ENCODE measurements at places on chromosomes 4 and X.

- no peak for DNase-seq
Measured at GRCh38 chr4:76215077-76215476, 1.5 kb upstream of the SCARB2 start.

- DNase-seq = no peak
Measured at GRCh38 chr4:134345244-134345643, 143.7 kb upstream of the PABPC4L start.

DNA sequence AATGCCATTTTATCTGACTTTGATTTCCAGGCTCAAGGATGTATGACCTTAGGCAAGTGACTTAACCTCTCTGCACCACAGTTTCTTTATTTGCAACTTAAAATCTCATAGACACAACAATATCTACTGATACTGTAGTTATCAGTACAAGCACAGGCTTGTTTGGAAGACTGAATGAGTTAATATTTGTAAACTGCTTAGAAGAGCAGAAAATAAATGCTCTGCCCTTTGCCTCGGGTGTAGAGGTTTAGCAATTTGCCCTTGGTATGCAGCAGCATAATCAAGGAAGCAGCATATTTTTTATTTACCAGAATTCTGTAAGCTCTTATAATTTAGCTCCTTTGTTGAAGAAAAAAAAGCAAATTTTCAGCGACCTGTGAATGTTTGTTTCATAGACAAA, 2.9 kb upstream of the CXCL1 start:
- no peak for DNase-seq

GRCh38 chr4:10083331-10083771, 33.2 kb downstream of the WDR1 start:
- no peak for DNase-seq

GRCh38 chrX:12771445-12772069, 19.7 kb upstream of the PRPS2 start:
- no peak for DNase-seq

- peak; percentile 6 for DNase-seq
Measured at GRCh38 chr4:84279678-84280077, 219.4 kb downstream of the NKX6-1 start.

- DNase-seq = no peak
Measured at GRCh38 chrX:140548985-140549384, 44.1 kb upstream of the SOX3 start.

GRCh38 chrX:42708222-42708621, 69.7 kb downstream of the PPP1R2C start:
- no peak for DNase-seq

GRCh38 chr4:5446595-5447226, 261.6 kb downstream of the EVC2 start:
- no peak for DNase-seq

DNA sequence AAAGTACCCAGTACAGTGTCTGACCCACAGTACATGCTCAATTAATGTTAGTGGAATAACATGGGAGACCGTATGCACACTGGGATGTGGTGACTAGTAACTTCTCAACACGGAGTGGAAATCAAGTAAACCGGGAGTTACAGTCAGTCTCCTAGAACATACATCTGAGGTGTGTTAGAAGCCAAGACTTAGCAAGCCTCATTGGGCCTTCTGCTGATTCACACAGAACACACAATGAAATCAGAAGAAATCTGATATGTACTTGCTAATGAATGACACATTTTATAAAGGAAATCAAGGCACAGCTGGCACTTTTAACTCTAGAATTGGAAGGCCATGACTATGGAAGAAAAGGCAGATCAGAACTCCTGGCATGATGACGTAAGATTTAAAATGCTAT, 13.0 kb downstream of the TRAPPC2 start:
- no peak for DNase-seq

DNA sequence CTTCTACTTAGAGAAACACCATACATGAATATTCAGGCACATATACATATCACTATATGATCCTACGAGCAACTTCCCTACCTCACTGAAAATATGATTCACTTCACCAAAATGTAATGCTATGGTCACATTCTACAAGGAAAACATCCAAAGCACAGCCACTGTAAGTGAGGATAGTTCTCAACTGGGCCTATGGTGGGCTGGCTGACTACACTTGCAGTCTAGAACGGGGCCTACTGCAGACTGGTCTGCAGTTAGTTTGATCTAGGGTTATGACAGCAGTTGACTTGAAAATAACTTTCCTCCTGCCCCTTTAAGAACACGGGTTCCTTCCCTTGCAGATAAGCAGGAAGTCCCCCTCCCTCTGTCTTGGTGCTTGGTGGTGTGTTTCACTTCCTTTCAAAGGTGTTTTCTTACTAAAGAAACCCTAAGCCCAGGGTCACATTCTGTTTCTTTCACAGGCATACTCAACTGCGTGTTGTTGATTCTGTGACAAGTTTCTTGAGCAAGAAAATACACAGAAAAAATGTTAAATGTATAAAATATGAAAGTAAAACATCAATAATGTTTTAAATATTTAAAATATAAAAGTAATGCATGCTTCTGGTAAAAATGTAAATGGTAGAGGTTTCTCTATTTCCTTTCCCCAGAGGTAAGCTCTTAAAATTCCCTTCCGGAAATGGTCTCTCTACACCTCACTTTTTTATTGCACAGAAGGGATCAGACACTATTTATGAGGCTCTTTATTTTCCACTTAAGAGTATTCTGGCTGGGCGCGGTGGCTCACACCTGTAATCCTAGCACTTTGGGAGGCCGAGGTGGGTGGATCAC, 18.0 kb upstream of the TMSB4X start:
- peak; percentile 53 for DNase-seq

- no peak for DNase-seq
Measured at GRCh38 chr4:146190456-146190855, 14.9 kb downstream of the LSM6 start.

DNA sequence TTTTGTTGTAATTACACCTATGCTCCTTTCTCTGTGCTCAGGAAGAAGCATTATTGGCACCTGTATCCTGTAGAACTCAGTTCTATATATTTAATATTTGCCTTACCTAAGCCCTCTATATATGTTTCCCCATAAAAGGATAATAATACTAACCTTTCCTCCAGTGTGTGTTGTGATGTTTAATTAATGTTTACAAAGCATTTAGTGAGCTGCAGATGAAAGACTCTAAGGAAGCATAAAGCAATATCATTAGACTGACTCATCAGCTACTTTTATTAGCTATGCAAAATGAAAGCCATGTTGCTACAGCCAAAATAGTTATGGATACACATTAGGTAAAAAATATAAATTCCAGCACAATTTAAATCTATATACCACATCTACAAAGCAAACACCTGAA, 93.6 kb upstream of the PTPN13 start:
- DNase-seq = no peak

DNA sequence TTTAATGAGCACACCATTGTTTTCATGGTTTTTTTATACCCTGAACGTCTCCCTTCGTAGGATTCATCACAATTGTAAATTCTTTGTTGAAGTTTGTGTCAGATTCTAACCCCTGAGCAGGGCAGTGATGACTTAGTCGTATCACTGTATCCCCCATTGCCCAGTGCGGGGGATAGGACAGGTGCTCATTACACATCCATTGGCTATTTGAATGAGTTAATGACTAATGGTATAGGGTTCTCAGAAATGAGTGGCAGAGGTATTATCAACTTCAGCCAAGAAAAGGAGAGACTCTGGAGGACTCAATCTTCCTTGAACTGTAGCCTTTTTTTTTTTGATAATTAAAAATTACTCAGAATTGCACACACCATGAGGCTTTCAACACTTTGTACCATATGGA, 64.6 kb downstream of the SYNPO2 start:
- DNase-seq = no peak

GRCh38 chr4:41175794-41176193, 38.5 kb downstream of the APBB2 start:
- no peak for DNase-seq

DNA sequence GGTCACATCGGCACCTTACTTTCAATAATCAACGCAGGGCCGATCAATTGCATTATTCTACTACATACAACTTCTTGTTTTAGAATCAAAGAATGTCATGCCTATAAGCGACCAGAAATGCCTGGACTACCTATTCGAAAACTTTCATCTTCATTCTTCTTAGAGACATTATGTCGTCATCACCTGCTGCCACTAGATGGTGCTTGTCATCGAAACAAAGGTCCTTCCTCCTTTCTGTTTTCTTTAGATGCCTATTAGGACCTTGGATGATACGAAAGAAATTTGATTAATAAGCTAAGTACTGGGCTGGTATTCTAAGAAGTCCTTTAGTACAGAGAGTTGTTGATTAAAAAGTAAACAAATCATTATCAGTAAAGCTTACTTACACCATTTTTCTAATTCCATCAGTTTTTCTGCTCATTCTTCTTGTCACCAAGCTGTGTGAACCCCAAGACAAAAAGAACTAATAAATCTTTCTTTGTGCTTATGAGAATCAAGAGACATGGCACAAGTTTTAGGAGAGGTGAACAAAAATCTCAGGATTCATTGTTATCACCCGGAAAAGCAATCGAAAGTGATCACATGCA, 154.5 kb upstream of the SLC4A4 start:
- peak; percentile 55 for DNase-seq

GRCh38 chr4:75338352-75338880, 175.8 kb downstream of the RCHY1 start:
- DNase-seq = no peak

DNA sequence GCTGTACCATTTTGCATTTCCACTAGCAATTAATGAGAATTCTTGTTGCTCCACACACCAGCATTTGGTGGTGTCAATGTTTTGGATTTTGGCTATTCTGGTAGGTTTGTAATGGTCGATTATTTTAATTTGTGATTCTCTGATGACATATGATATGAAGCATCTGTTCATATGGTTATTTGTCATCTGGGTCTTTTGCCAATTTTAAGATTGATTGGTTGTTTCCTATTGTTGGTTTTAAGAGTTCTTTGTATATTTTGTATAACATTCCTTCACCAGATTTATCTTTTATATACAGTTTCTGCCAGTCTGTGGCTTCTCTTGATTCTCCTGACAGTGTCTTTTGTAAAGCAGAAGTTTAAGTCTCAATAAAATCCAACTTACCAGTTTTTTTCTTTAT, 18.5 kb upstream of the BDH2 start:
- DNase-seq = no peak

- no peak for DNase-seq
Measured at GRCh38 chr4:26218677-26219605, 101.9 kb upstream of the RBPJ start.

GRCh38 chrX:57286507-57287251, at the start of gene FAAH2:
FAAH2 (plus strand) TSS chrX:57286706; CDS start chrX:57286826, 120 bp downstream.
- no peak for DNase-seq

GRCh38 chr4:86892636-86892960, 376 bp upstream of the C4orf36 start:
- DNase-seq = no peak

- DNase-seq = no peak
Measured at GRCh38 chr4:10875144-10875799, 190.7 kb upstream of the CLNK start.

GRCh38 chr4:86271057-86271456, 88.8 kb downstream of the MAPK10 start:
- DNase-seq = no peak

DNA sequence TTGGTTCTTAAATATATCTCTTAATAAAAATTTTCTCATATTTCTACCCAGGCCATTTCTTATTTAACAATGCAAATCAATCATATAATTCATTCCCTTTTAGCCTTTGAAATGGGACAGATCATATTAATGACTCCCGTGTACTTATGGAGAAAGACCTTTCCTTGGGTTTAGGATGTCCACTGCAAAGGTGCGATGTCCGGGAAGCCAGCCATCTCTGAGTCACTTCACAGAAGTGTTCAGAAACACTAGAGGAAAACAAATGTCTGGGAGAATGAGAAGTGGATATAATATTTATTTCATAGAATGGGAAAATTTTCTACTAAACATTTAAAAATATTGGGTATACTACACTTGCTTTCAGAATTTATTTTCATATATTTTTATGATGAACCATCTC, 15.3 kb downstream of the INTU start:
- DNase-seq = no peak

DNA sequence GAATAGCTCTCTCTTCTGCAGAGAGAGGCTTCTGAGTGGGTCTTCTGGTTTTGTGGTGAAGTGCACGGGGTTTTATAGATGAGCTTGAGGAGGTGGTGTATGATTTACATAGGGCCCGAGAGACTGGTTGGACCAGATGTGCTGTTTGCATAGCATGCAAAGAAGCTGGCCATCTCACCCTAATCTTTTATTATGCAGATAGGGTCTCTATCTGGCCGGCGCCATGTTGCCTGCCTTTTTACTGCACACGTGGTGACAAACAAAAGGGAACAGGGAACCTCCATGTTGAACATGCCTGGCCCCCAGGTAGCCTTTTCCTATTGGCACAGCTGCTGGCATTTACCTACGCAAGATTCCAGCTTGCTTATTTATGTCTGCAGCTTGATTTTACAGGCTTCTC, 473.3 kb upstream of the FAM47C start:
- DNase-seq = no peak

DNA sequence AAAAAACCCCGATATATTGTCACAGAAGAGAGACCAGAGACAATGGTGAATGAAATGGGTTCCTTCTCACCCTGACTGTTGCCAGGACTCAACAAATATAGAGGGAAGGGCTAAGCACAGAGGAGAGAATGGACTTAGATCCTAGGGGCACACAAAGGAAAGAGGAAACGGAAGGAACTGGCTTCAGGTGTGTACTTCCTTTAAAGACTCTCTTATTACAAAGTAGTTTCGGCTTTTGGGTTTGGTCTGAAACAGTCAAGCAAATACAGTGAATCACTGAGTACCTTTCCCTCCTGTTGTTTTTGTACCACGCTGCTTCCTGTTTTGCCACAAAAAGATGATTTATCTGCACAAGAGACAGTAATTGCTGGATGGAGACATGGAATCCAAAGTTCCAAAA, 46.1 kb upstream of the S100G start:
- DNase-seq = no peak

DNA sequence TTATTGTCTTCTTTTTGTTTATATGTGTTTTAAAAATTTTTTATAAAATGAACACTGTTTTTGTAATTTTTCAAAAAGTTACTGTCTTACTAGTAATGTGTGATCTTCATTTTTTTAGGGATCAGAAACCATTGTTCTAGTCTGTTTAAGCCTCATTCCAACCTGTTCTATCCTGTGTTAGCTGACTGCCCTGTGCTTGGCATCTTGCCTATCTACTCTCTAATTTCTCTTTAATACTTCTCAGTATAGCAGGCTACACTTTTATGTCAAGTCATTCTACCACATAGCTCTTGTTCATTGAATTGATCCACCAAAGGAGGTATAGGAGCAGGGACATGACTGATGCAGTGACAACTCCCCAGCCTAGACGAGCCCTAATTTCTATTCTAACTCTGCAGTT, 70.2 kb upstream of the PLS3 start:
- DNase-seq = no peak

GRCh38 chr4:125461676-125462363, 147.1 kb downstream of the FAT4 start:
- DNase-seq = no peak

GRCh38 chrX:98548519-98548918, 1664.8 kb downstream of the RPA4 start:
- no peak for DNase-seq

- no peak for DNase-seq
Measured at GRCh38 chr4:15398001-15398400, 29.8 kb upstream of the C1QTNF7 start.
